NCI-H82 (cell line): ENCODE measurements at places on chromosomes 16 and 17.

- no peak for DNase-seq
Measured at GRCh38 chr16:3127745-3128144, 7.1 kb upstream of the ZNF213 start.

GRCh38 chr16:57720142-57720575 is 15.4 kb upstream of the KATNB1 start:
- peak; percentile 61 for DNase-seq

- no peak for DNase-seq
Measured at GRCh38 chr16:2898831-2899563, 12.7 kb upstream of the FLYWCH1 start.

GRCh38 chr16:83266848-83267553 is 540.8 kb upstream of the HSBP1 start:
- peak; percentile 57 for DNase-seq

DNA sequence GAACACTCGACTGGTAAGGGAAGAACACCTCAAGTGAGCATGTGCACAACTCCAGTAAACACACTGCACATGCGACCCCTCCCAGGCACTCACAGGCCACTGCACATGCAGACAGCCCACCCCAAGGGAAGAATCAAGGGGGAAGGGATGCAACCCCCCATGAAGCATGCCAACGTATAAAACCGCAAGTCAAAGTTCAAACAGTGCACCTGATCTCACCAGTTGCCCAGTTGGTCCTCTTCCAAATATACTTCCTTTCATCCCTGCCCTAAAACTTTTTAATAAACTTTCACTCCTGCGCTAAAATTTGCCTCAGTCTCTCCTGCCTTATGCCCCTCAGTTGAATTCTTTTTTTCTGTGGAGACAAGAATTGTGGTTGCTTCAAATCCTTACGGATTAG is 51.0 kb upstream of the TOM1L1 start:
- DNase-seq: no peak

DNA sequence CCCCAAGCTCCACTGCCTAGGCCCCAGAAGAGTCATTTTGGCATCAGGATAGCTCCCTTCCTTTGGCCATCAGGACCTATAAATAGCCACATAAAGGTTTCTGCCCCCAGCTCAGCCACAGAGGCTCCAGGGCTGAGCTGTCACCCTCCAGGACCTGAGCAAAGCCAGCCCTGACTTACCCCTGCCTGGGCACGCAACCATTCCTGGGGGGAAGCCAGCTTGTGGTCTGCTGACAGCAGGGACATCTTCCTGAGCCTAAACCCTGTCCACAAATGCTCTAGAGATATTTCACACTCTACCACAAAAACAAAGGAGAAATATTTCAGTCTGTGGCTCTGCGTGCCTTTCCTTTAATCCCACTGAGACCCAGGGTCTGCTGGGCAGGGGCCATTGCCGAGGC is 123.7 kb upstream of the CCL2 start:
- DNase-seq: no peak

DNA sequence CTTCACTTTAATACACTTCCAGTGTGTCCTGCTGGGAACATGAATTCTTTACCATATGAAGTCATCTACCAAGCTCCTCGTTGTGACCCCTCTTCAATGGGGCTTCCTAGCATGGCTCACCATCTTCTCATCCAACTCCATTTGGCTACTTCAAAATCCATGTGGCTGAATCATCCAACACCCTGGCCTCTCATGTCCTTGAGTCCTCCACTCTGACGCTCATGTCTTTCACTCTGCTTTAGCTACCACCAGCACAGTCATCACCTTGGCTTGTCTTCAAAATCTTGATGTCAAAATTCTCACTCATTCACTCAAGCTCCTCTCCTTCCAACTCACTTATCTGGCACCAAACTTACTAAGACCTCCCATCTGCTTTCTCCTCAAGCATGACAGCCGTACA is 35.8 kb downstream of the AMFR start:
- no peak for DNase-seq

GRCh38 chr17:335691-336090 is 16.9 kb downstream of the RPH3AL start:
- DNase-seq: peak; percentile 64

DNA sequence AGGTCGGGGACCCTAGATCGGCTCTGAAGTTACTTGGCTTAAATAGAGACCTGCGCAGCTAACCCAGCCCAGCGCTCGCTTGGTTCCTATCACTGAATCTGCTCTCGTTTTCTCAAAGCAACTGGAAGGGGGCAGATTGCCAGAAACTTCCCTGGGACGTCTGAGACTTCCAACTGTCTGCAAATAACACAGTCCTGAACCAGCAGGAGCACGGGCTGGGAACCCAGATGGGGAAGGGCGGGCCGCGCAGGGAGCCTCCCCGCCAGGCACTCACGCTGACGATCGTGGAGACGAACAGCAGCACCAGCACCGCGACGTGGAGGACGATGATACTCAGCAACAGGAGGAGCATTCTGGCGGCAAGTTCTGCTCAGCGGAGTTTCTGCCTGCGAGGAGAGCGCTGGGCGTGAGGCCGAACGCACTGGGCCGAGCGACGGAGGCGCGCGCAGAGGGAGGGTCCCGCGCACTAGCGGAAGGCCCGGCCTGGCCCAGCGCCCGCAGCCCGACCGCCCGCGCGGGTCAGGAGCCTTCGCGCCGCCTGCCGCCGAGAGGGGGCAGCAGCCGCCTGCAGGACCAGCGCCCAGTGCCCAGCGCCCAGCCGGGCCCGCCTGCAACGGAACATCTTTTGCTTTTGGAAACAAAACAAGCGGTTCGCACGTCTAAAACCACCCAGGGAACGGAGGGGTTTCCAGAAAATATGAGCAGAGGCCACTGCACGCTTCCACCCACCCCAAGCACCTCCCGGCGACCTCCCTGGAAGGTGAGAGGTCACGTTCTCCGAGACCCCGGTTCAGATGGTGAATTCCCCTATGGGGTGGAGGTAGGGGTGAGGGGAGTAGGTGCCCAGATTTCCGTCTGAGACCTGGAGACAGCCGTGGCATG is 4.5 kb downstream of the PMP22 start:
- peak; percentile 69 for DNase-seq

DNA sequence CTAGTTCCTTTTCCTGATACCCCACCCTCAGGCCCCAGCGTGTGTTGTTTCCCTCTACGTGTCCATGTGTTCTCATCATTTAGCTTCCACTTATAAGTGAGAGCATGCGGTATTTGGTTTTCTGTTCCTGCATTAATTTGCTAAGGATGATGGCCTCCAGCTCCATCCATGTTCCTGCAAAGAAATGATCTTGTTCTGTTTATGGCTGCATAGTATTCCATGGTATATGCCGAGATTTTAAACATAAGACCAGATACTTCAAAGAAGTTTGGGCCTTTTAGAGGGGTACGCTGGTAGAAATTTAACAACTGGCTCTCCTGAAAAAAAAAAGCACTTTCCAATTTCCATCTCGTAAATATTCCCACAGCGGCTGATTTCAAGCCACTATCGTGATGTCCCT is 59.8 kb downstream of the IRF8 start:
- no peak for DNase-seq
